Liver (tissue), 10 donors: ENCODE measurements at places on chromosomes 5 and 9.

- DNase-seq: no peak
Measured at GRCh38 chr5:37721447-37721871, 118.4 kb downstream of the GDNF start.

- DNase-seq: no peak
Measured at GRCh38 chr9:123523845-123524244, 167.8 kb downstream of the CRB2 start.

DNA sequence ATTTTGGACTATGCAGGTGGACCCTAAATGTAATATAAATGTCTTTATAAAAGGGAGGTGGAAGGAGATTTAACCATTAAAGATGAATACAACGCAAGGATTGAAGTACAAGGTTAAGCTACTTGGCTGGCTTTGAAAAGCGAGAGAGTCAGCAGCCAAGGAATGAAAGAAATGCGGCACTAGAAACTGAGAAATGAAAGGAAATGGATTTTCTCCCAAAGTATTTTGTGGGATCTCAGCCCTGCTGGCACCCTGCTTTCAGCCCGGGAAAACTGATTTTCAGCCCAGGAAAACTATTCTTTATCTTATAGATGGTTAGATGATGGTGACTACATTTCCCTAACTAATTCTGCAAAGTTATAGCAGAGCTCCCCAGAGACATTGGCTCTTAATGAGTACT is 1349.6 kb upstream of the C9orf72 start:
- no peak for DNase-seq

GRCh38 chr9:119758241-119758640 is 389.0 kb upstream of the BRINP1 start:
- no peak for DNase-seq
